ENCODE measurements at places on chromosomes 16 and 17.

GRCh38 chr17:45640141-45640850 lies 143.8 kb upstream of the CRHR1 start:
- DNase-seq, result peak; percentile 70

DNA sequence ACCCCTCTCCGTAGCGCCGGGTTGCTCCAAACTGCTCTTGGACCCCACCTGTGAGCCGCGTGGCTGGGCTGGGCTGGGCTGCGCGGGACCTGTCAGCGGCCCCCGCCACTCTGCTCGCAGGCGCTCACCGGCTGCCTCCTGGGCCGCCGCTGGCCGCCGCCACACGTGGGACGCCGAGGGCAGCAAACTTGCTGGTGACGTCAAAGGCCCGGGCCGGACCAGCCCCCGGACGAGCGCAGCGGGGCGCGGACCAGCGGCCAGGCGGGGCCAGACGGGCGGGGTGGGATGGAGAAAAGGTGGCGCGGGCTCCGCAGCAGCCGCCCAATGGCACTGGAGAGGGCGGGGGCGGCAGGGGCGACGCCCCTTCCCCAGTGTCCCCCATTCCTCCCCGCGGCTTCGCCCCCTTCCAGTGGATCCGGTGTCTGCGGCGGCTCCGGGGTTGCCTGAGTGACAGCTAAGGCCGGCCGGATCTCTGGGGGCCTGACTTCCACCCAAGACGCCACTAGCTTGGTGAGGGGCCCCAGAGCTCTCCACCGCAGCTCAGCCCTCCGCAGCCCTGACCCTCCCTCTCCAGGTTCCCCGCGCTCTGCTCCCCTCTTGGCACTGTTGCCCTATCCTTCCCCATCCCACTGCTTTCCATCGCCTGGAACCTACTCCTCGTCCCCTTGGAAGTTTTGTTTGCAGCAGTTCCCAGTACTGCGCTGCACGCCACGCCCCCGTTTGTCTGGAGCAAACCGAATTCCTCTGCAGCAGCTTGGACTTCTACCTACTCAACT lies at the start of gene HS3ST3A1:
TSS of gene HS3ST3A1 (minus strand) at position 154 of the 776 bp plus-strand sequence. CDS start 800 bp downstream, outside the sequence.
- DNase-seq, result no peak

DNA sequence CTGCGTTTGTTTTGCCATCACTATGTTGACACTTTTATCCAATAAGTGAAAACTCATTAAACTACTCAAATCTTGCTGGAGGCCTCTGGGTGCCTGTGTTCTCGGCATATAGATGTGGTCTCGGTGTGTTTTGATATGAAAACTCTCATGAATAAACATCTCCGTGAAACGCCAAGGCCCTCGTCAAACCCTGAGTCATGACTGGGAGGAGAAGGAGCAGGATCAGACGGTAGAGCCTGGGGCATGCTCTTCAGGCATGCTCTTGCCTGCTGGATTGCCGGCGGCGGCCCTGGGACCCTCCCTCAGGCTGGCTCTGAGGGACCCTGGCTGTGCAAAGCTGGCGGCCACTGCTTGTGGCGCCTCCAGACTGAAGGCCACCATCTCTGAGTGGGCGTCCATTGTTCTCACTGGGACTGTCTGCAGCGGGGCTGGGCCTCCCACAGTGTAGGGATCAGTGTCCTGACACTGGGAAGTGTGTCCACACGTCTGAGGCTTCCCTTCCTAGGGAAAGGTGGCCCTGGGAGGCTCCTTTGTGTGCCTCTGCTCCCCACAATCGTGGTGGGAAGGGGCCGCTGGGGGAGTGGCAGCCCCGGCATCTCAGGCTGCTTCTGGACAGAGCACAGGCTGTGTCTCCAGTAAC lies 1.7 kb upstream of the NPB start:
- DNase-seq, result no peak

DNA sequence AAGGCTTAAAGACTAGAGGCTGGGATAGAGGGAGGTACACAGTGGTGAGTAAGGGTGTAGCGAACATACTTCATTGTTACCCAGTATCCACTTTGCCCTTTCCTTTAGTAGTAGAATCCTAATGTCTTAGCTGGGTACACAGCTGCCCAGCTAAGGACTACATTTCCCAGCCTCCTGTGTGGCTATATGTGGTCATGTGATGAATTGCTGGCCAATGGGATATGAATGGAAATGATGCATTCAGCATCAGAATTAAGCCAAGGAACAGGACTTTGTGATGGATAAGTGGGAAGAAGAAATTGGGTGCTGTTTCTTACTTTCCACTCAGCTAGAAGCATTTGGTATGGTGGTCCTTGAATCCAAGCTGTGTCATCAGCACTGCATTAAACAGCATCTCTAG lies 55.9 kb downstream of the FOXL1 start:
- DNase-seq, result no peak

DNA sequence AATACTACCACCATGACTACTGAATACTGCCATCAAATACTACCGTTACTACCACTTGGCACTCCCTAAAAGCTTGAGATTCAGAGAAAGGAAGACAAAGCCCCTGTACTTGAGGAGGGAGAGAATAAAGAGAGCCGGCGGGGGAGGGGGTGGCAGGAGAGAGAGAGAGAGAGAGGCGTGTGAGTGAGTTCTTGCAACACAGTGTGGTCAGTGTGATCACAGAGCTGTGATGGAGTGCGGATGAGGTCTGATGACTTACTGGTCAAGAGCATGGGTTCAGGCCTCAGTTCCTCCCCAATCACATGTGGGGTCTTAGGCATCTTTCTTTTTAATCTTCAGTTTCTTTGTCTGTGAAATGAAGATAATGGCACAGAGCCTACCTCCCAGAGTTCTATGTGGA lies 19.2 kb downstream of the PRKCB start:
- DNase-seq, result no peak

GRCh38 chr17:48598736-48599135 lies 5.2 kb upstream of the HOXB5 start:
- no peak for DNase-seq

DNA sequence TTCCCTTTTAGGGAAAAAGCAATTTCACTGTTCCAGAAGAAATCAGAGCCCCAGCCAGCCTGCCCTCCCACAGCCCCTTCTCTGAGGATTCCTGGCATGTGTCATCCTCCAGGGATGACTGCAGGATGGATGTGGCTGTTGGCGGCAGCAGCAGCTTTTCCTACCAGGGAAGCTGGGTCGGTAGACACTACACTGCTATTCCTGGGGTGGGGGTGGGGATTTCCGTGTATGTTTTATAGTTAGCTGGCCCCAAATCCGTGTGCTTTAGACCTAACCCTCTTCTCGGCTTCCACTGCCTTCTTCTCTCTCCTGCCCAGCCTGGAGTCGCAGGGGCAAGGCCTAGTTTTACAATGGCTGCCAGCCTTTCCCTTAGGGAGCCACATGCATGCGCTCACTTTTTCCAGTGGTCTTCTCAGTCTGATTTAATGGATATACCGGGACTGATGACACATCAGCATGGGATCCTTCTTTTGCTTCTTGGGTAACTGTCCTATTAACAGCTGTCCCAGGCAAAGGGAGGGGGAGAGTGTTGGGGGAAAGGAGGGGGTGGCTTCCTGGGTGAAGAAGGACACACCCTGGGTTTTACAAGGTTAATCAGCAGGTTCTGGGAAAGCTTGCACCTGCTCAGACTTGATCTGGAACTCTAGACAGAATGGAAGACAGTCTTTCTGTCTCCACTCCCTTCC lies 2.7 kb upstream of the NFE2L1 start:
- DNase-seq, result no peak

- DNase-seq, result no peak
These were observed 91.4 kb upstream of the CORO6 start for GRCh38 chr17:29714146-29714545.

Data from left cardiac atrium (tissue), 4 donors.